ENCODE measurements at places on chromosomes 6 and 20. TPM values are rescaled to one million over a fixed set of nuclear protein-coding genes. Genes with fewer than 3 reads are reported as not detected.

GRCh38 chr6:129146902-129147301, 264.0 kb downstream of the LAMA2 start:
- DNase-seq: no peak

GRCh38 chr6:38349795-38350194, 289.9 kb downstream of the BTBD9 start:
- DNase-seq: no peak

DNA sequence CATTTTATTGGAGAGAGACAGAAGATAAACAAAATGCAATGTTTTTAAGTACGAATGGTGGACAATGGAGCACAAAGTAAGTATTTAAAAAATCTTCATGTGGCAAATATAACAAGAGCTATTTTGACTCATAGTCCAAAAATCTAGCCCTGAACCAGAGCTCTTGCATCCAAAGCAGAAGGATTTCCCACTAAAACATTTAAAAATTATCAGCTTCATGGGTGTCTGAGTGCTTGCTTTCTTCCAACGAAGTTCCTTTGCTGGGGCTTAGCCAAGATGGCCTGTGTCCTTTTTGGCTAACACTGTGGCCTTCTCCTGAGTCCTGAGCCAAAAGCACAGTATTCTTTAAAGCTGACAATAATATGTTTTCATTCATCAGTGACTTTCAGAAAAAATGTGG, 161.7 kb downstream of the RIMS1 start:
- no peak for DNase-seq

DNA sequence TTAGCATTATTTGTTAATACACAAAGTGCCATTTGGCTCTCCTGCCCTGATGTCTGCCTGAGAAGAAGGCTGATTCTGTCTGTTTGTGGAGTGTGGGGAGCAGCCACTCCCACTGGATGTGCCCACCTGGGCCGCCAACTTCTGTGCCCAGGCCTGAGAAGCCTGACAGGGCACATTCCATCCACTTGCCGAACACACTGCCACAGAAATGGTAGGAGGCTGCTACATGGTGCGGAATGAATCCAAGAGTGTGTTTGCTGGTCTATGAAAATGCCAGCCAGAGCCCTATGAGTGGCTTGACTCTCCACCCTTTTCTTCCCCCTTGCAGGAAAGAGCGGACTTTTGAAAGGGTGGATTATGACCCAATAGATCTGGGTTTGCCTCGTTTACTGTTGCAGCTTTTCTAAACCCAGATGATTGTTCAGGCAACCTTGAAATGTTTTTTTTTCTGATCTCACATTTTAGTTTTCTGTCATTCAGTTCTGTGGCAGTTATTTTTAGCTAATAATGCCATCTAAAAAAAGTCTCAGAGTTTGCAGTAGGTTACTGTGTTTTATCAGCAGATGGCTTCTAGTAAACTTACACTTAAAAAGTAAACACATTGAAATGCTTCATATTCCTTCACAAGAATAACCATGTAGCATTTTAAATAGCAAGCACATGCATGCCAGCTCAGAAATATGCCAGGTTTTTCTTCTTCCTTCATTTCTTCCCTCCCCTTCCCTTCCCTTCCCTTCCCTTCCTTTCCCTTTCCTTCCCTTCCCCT, 196.5 kb downstream of the SLC35F1 start:
- DNase-seq: no peak

DNA sequence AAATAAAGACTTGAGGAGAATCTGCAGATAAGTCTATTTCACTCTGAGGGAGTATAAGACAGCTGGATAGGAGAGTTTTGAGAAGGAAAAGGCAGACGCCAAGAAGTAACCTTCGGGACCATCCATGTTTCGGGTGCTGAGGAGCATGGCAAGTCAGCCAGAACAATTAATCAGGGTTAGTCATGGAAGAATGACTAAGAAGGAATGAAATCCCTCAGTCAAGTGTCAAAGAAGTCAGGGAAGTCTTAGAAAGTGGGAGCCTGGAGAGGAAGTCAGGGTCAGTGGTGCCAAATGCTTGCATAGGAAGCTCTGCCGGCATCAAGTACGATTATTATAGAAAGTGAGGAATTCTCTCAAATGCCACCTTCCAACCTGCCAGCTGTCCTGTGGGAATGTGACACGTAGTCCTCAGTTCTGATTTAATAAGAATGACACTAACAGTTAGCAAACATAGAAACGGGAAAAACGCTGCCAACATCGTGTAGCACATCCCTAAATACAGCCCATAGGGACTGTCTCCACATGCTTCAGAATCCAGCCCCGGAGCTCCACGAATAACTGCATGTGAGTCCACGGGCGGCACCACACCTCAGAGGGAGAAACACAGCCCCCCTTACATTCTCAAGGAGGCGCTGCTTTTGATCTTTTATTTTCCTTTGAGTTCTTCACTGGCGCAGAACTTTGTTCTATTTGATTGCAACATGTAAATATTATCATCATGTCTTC, 602.7 kb downstream of the PRKN start:
- DNase-seq: no peak

- DNase-seq: no peak
These were observed 92.6 kb downstream of the THBS2 start for GRCh38 chr6:169160855-169161560.

DNA sequence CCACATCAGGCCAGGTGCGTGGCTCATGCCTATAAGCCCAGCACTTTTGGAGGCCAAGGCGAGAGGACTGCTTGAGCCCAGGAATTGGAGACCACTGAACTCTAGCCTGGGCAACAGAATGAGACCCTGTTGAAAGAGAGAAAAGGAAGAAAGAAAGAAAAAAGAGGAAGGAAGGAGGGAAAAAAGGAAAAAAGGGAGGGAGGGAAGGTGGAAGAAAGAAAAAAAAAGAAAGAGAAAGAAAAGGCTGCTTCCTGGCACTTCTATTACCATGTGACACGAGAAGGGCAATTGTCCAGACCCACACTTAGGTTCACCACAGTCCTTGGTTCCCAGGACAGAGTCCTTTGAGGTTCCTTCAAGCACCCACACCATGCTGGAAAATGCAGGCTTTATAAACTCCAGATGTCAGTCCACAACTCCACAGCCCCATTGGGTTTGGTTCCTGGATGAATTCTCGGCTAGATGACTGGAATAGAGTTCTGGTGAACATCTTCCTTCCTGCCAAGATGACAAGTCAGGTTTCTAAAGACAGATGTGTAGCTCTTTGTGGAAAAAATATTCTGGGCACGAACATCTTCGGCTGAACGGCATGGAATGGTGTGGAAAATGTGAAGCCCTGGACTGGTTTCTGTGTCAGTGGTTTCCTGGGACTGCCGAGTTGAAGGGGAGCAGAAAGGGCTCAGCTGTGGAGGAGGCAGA, 32.5 kb downstream of the NT5E start:
- no peak for DNase-seq

GRCh38 chr6:149235130-149235561, 82.4 kb upstream of the TAB2 start:
- DNase-seq: peak; percentile 54

ALDH8A1 gene
- polyA plus RNA-seq: not detected

- no peak for DNase-seq
These were observed 28.1 kb upstream of the SCGN start for GRCh38 chr6:25623879-25624278.

- no peak for DNase-seq
These were observed 50.7 kb downstream of the MRPL14 start for GRCh38 chr6:44076356-44077213.

DNA sequence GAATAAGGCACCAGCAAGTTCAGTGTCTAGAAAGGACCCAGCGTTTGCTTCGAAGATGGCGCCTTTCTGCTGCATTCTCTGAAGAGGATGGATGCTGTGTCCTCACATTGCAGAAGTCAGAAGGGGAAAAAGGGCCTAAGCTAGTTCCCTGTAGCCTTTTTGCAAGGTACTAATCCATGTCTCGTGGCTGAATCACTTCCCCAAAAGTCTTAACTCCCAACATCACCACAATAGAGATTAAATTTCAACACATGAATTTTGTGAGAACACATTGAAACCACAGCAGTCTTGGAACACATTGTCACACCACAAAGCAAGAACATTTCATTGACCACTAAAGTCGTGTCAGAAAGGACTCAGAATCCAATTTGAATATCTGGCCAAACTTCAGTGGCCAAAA, 42.1 kb downstream of the KLHL31 start:
- DNase-seq: no peak

DNA sequence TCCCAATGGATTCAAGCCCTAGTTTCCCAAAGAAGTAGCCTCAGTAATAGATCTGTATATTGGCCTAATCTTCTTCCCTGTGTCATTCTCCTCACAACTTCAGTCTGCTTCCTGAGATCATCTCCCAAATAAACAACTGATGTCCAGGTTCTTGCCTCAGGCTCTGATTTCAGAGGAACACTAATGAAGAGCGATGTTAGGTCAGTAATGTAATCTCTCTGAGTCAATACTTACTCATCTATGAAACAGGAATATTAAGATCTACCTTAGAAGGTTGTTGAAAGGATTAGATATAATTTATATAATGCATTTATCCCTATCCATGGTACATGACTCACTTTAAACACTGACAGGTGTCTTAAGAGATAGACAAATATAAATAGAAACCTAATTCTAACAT, 246.0 kb upstream of the FLRT3 start:
- no peak for DNase-seq

LYRM2 gene
- 86.7 TPM for polyA plus RNA-seq

DNA sequence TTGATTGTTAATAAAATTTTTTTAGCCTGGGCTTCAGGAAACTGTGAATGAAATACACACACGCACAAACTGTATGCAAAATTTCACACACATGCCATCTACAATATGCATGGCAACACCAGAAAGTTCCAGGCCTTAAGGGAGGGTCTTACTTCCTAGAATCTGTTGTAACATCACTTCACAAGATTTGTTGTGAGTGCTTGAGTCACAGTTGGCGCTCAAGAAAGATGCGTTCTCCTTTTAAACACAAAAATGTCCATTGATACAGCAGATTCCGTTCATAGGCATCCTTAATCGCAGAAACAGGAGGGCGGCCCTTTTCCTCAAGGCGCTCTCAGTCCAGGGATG, 485 bp upstream of the RTF2 start:
- DNase-seq: no peak

GRCh38 chr20:49685161-49685601, 28.5 kb downstream of the B4GALT5 start:
- DNase-seq: no peak

CDYL gene
- 5.5 TPM for polyA plus RNA-seq
